ENCODE measurements at places on chromosomes 11 and 22. TPM values are rescaled to one million over a fixed set of nuclear protein-coding genes. Genes with fewer than 3 reads are reported as not detected.

UBE2L6 gene
- 39.4 TPM for total RNA-seq

MS4A4A gene
- total RNA-seq, result not detected

SHANK3 gene
- 1.1 TPM for total RNA-seq

MEI1 gene
- total RNA-seq, result 6.7 TPM

MFRP gene
- not detected for total RNA-seq

MUC15 gene
- not detected for total RNA-seq

IPO7 gene
- total RNA-seq, result 182 TPM

FHIP1B gene
- total RNA-seq, result 24.9 TPM

TNNT3 gene
- not detected for total RNA-seq

PARVG gene
- total RNA-seq, result not detected

GTSE1 gene
- total RNA-seq, result 0.66 TPM

GLYAT gene
- total RNA-seq, result not detected

All from placental pericyte (primary cell).